Esophagus squamous epithelium (tissue), 5 donors: ENCODE measurements at places on chromosomes 11 and 22.

- no peak for DNase-seq
Observed at GRCh38 chr22:49642331-49642730, 185.3 kb downstream of the BRD1 start.

GRCh38 chr22:27306771-27307170 lies 494.8 kb downstream of the MN1 start:
- DNase-seq, result no peak

DNA sequence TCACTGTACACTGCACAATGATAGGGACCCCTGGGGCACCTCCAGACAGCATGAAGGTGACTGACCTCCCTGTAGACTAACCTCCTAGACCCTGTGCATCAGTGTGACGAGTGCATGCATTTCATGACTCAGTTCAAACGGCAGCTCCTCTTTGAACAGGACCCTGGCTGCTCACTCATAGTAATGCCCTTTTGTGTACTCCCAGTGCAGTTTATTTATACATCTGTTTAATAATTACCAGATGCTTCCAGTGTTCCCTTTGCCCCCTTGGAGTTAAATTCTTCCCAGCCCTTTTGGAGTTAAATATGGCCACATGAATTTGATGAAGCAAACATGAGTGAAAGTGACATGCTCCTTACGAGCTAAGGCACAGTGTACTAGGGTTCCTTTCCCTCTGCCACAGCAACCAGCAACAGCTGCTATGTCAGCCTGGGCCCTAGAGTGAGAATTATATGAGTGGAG lies 72.4 kb downstream of the PANX1 start:
- DNase-seq, result no peak

DNA sequence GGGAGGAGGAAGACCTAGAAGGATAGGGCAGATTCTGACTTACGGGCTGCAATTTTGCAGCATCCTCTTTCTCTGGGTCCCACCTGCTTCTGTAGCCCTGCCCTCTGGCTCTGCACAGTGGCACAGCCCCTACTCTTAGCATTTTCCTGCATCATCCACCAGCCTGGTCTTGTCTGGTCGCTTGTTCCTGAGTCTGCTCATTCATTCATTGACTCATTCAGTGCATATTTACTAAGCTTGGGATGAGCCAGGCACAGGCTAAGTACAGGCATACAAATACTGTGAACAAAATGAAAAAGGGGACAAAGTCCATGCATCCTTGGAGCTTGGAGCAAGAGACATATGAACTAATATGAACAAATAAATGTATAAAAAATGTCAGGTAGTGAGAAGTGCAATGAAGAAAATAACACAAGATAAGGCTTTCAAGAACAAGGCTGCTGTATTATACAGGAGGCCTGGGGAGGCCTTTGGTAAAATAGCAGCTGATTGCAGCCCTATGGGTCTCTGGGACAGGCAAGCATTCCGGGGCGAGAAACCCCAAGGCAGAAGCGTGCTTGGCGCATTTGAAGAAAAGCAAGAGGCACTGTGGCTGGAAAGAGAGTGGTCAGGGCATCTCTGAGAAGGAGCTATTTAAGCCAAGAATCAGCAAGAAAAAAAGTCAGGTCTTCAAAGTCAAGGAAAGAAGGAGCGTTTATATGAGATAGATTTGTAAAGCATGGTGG lies 108.0 kb upstream of the ALX4 start:
- no peak for DNase-seq

GRCh38 chr11:129785383-129786111 lies 30.1 kb upstream of the TMEM45B start:
- DNase-seq, result no peak

DNA sequence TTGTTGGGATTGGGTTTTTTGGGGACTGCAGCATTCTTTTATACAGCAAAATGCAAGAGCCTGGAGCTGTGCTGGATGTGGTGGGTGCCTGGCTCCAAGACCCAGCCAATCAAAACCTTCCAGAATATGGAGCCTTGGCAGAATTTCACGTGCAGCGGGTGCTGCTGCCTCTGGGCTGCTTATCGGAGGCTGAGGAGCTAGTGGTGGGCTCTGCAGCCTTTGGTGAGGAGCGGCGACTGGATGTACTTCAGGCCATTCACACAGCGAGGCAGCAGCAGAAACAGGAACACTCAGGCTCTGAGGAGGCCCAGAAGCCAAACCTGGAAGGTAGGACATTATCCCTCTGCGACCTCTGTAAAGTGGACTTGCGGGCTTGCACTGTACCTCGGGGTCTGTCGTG lies 5.6 kb downstream of the PEX26 start:
- no peak for DNase-seq

- no peak for DNase-seq
Observed at GRCh38 chr11:61550665-61551227, 30.1 kb downstream of the SYT7 start.

DNA sequence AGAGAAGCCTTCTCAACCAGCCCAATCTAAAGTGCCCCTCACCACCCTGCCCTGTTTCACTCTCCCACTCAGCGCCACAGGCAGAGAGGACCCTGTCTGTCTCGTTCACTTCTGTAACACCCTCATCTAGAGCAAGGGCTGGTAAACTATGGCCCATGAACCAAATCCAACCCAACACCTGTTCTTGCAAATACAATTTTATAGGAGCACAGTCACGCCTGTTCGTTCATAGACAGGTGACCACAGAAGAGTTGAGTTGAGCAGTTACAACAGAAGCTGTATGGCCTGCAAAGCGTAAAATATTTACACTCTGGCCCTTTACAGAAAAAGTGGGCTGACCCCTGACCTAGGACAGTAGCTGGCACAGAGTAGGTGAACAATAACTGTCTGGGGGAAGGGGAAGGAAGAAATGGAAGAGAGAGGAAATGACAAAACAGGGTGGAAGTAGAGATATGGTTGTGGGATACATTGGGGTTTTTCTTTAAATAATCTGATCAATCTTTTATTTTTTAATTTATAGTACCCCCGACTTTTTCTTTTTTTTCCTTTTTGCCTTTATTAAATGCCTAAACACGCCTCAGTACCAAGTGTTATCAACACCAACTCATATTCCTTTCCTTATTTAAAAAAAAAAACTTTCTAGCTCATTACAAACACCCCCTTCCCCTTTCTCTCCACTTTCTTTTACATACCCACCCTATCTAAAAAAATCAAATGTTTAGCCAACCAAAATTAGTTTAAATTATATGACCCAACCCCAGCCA lies 20.9 kb downstream of the SERPIND1 start:
- no peak for DNase-seq

- no peak for DNase-seq
Observed at GRCh38 chr11:117881217-117881616, 4.8 kb upstream of the FXYD6 start.

GRCh38 chr11:70104419-70104818 lies 26.3 kb downstream of the ANO1 start:
- no peak for DNase-seq

GRCh38 chr11:129960216-129961214 lies 42.1 kb downstream of the PRDM10 start:
- DNase-seq, result no peak

DNA sequence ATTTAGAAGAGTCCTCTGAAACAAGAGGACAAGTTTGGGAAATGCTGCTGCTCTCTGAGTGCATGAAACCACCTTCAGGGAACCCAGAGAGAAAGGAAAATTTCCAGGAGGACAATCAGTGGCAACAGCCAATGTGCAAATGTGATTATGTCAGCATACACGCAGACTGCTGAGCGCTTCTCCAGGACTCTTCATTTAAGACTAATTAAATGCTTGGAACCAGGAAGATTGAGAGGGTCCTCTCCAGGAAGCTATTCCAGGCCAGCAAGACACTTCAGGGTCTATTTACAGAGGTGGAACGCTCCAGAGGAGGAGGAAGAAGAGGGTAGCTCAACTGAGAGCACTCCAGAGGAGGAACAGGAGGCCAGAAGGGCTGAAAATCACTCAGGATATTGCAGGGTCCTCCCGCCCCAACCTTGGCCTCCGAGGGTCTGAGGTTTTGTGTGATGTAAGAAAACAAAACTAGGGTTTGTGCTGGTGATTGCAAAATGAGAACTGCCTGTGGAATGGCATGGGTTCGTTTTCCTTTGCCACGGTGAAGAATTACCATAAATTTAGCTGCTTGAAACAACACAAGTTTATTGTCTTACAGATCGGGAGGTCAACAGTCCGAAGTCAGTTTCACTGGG lies 14.1 kb upstream of the HTR3A start:
- DNase-seq, result no peak

GRCh38 chr11:15772981-15773380 lies 583.4 kb downstream of the SOX6 start:
- no peak for DNase-seq

DNA sequence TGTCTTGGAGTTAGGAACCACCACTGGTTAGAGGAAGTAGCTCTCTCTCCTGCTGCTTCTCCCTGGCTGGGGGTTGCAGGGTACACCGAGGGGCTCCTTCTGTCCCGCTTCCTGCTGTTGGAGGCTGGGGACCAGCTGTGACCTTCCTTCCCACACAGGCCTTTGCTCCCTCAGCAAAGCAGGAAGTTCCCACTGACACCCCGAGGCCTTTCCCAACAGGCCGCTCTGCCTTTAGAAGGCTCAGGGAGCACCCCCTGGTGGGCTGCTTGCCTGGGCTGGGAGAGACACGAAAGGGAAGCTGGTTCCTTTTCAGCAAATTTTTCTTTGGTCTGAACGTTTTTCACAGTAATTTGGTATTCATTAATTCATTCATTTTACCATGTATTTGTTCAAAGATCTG lies 527.9 kb upstream of the B3GAT1 start:
- no peak for DNase-seq

DNA sequence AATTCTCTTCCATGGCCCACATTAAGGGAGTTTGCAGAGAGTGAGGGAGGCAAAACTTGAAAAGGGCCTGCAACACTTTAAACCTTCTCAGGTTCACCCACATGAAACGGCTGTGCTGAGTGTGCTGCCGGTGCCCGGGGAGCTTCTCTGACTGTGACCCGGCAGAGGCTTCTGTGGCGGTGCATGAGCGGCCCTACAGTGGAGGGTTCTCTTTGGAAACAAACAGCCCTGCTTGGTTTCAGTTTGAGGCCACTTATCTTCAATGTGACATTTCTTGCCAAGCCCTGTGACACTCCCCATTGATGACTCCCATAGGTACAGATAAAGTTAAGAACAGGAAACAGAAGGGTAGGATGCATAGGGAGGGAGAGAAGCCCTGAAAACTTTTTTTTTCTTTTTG lies 31.8 kb downstream of the FAM118A start:
- DNase-seq, result no peak

DNA sequence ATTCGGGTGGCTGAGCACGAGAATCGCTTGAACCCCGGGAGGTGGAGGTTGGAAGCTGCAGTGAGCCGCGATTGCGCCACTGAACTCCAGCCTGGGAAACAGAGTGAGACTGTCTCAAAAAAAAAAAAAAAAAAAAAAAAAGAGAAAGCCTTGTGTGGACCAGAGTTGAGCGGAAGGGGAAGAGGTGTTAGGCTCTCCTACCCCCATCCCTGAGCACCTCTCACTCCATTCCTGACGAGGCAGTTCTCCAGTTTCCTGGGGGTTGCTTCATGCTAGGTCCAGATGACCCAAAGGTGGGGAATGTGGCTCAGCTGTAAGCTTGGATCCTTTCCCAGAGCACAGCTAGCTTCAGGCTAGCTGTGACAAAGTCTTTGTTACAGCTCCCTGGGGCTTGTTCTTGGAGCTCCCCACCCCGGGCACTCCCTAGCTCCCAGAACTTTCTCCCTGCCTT lies 8.8 kb upstream of the DNAL4 start:
- DNase-seq, result no peak

DNA sequence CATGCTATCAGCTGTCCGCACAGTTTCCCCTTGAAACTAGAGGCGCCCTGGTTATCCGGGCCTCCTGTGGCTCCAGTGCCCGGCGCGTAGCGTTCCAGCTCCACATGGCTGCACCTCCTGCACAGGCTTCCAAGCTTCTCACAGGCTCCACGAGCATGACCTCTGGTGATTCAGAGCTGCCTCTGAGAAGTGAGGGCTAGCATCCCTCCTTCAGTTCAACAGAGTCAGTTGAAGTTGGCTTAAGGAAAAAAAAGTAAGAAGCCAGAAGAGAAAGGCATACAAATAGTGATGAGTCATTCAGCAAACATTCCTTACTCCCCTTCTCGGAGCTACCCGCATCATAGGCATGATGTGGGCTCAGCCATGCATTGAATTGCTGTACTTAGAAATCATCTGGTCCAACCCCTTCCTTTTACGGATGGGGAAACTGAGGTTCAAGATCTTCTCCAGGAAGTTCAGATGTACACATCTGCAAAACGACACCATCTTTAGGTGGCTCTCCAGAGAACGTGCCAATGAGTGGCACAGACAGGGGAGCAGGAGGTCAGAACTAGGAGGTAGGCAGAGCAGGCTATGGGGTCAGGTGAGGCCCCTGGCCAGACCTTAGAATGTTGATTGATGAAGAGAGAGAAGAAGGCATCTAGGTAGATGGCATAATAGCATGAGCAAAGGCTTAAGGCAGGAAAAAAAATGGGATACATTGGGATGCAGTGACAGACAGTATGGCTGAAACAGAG lies 216.3 kb upstream of the TBCEL start:
- no peak for DNase-seq

GRCh38 chr11:120039039-120039438 lies 98.9 kb downstream of the TRIM29 start:
- no peak for DNase-seq
